ENCODE measurements at places on chromosomes 16 and 17. TPM values are rescaled to one million over a fixed set of nuclear protein-coding genes. Genes with fewer than 3 reads are reported as not detected.

DNA sequence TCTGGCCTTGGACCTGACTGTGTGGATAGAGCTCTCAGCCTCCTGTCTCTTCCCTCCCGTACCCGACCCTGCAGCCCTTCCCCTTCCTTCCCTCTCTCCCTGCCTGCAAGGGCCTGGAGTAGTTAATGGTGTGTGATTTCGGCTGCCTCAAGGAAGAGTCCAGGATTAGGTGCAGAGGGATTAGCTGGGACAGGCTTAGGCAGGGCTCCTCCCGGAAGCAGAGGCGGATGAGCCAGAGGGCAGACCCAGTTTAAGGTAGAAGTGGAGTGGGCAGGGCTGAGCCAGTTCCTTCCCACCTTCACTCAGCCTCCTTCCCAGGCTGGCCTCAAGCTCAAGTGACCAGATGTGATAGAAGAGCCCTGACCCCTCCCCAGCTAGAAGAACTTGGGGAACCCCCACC is 16.8 kb downstream of the GUCY2D start:
- no peak for DNase-seq

DNA sequence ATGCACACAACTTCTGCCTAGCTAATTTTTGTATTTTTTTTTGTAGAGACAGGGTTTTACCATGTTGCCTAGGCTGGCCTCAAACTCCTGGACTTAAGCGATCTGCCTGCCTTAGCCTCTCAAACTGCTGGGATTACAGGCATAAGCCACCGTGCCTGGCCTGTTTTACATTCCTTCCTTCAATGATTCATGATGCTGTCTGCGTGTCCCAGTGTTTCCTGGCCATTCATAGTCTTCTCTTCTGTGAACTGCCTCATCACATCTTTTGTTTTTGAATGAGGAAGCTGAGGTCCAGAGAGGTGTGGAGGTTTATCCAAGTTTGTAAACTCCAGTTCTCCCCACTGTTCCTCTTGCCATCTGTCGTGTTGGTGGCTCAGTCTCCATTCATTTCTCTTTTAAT is 64.5 kb upstream of the MED9 start:
- DNase-seq = no peak

Gene HNF1B
- total RNA-seq = 31.5 TPM

DNA sequence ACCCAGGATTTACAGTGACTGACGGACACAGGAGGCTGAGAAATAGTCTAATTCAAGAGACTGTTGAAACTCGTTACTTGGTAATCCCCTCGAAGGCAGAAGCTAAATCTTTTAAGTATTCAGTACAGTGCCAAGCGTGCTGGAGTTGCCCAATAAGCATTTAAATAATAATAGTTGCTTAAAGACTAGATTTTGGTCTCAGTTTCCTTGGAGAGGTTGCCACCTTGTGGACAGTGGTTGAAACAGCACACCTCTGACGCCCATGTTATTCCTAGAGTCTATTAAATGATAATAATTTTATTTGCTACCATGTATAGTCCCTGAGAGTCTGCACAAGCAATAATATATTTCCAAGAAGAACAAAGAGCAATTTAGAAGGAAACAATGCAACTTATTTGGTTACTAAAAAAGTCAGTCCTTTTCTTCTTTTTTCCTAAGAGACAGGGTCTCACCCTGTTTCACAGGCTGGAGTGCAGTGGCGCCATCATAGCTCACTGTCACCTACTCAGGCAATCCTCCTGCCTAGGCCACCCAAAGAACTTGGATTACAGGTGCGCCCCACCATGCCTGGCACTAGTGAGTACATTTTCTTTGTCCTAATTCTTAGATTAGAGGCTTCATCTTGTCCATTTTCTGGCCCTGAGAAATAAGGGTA is 138.0 kb upstream of the NUDT7 start:
- DNase-seq = peak; percentile 55

DNA sequence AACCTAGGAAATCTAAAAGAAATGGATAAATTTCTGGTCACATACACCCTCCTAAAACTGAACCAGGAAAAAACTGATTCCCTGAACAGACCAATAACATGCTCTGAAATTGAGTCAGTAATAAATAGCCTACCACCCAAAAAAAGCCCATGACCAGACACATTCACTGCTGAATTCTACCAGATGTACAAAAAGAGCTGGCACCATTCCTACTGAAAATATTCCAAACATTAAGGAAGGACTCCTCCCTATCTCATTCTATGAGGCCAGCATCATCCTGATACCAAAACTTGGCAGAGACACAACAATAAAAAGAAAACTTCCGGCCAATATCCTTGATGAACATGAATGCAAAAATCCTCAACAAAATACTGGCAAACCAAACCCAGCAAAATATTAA is 52.9 kb downstream of the TTC19 start:
- DNase-seq = no peak

Gene PHOSPHO1
- 0.34 TPM for total RNA-seq

Gene SCIMP
- 2.9 TPM for total RNA-seq

- DNase-seq = no peak
These were observed 119.7 kb upstream of the LHX1 start for GRCh38 chr17:36817483-36818048.

Gene C16orf92
- total RNA-seq = not detected

DNA sequence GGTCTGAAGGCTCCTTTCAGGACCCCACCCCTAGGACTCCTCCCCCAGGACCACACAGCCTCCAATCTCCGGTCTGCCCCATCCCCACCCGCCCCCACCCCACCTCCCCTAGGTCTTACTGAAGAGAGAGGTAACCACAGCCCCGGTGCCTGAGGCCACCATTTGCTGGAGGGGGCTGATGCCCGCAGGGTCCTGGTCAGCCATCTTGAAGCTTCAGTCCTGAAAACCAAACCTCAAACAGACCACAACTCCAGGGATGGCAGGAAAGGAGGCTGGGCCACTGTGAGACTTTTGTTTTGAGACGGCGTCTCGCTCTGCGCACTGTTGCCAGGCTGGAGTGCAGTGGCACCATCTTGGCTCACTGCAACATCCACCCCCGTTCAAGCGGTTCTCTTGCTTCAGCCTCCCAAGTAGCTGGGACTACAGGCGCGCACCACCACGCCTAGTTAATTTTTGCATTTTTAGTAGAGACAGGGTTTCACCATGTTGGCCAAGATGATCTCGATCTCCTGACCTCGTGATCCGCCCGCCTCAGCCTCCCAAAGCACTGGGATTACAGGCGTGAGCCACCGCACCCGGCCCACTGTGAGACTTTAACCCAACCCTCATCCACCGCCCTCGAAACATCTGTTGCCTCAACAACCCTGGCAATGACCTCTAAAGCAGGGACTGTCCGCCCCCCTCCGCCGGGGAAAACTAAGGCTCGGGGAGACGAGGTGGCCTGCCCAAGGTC is 1.1 kb downstream of the SLC25A39 start:
- no peak for DNase-seq

DNA sequence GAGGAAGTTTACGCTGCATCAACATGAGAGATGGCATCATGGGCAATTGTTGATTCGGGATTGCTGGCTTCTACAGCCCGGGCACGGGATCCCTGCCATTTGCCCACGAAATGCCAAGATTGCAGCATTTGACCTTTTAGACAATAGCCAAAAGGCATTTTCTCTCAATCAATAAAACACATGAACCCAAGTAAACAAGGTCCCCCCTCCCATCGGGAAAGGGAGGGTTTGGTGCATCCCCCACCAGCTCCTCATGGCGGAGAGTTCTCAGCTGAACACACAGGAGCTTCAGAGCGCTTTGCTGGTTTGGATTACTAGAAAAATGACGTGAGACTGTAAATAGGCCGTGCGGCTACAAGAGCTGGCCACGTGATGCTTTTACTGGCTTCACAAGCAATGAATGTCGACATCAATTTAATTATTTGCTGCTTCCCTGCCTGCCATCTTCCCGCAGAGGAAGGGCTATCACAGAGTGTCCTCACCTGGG is 147.6 kb downstream of the C16orf95 start:
- DNase-seq = no peak

DNA sequence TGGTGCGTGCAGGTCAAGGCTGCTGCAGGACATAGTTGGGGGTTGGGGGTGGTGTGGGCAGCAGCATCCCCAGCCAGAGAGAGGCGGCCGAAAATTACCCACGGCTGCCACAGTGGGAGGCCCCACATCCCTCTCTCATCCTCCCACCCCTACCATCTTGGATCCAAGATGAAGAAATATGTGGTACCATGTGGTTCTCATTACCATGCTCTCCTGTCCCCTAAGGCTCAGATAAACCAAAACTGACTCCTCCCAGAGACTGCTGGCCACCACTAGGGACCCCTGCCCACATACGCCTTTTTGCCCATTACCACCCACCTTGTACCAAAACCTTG is 120.4 kb downstream of the HIC1 start:
- no peak for DNase-seq

GRCh38 chr17:6350806-6351205 is 84.1 kb downstream of the AIPL1 start:
- no peak for DNase-seq

Gene WNK4
- total RNA-seq = not detected

Gene WFDC1
- total RNA-seq = 63.5 TPM

- DNase-seq = no peak
These were observed 107.6 kb upstream of the HLF start for GRCh38 chr17:55157165-55157564.
